ENCODE measurements at places on chromosomes 11 and 22.

GRCh38 chr11:11349106-11349825 lies 3.8 kb downstream of the CSNK2A3 start:
- no peak for DNase-seq

DNA sequence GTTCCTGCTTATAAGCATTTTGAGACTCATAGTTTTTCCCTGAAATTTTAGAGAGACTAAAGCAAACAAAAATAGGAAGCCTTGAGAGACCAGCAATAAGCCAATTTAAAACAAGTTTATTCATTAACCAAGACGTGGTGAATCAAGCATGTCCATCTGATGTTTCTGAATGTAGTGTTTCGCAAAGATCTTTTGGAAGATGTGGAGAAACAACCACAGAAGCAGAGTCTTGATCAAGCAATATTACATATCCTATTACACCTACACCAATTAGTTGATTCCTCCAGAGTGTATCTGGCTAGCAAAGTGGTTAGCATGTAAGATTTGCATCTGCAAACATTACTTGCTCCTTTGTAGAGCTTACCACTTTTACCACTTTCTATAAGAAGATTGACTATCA lies at the start of gene OVCH2:
Gene OVCH2, minus strand, starts transcription at position 101 of the 400 bp plus-strand sequence. Its CDS starts 83 bp downstream, at position 18.
- no peak for DNase-seq

- no peak for DNase-seq
Observed at GRCh38 chr11:127042445-127042844, 41.9 kb upstream of the KIRREL3 start.

DNA sequence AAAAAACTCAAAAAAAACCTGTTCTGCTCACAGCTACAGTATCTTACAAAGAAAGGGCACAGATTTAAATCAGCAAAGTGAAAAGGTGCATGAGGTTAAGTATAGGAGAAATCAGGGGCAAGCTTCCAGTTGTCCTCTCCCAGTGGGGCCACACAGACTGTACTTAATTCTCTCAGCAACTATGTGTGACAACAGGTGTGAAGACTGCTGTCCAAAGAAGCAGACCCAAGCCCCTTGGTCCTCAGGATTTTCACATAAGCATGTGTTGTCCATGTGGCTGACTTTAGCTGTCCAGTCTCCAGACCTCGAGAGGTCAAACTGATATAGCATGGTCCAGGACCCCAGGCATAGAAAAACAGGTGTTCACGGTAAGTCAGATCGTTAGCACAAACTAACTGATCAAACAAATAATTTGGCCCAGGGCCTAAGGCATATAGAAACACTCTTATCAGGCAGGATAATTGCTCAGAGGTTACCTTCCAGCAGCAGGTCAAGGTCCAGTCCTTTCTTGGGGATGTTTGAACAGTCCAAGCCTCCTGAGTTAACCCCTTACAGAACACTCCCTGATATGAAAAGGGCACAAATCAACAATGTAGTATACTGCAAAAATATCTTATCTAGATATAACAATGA lies 21.1 kb upstream of the CSTF3 start:
- DNase-seq: no peak

DNA sequence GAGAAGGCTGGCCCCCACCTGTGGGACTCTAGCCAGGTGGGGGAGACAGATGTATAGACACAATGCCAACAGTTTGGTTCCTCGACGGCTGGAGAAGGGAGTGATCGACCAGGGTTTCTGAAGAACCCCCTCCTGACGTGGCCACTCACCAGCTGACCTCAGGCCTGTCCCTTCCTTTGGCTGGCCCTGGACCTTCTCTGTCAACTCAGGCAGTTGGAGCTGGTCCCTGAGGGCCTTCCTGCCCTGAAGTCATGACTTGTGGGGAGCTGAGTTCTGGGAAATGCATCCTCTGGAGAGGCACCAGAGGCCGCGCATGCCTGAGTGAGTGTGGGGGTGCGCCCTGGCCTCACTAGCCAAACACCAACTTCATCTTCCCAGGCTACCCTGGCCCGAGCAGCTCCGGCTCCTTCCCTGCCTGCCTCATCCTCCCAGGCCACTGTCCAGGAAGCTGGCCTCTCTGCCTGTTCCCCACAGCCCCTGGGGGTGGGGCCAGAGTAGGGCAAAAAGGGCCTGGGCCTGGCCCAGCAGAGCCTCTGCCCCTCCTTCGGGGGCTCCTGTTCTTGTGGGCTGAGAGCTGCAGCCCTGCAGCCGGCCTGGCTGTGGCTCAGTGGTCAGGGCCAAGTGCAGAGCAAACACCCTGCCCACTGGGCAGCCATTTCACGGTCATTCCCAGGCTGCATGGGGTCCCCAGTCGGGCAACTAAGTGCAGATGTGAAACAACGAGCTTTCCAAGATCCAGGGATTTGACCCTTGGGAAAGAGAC lies 23.6 kb downstream of the TXN2 start:
- no peak for DNase-seq

GRCh38 chr22:25762147-25762546 lies 20.2 kb downstream of the MYO18B start:
- no peak for DNase-seq

GRCh38 chr11:120554766-120555432 lies 43.4 kb downstream of the GRIK4 start:
- no peak for DNase-seq

- no peak for DNase-seq
Observed at GRCh38 chr11:102921587-102922220, 33.8 kb downstream of the MMP13 start.

GRCh38 chr11:113263458-113264259 lies 50.7 kb upstream of the TTC12 start:
- DNase-seq: no peak

- no peak for DNase-seq
Observed at GRCh38 chr22:43293655-43294392, 49.3 kb downstream of the SCUBE1 start.

GRCh38 chr11:6660712-6661111 lies 5.1 kb upstream of the DCHS1 start:
- no peak for DNase-seq

- DNase-seq: no peak
Observed at GRCh38 chr22:30175690-30176288, 70.8 kb downstream of the LIF start.

GRCh38 chr11:11073996-11074395 lies 216.1 kb upstream of the ZBED5 start:
- no peak for DNase-seq

DNA sequence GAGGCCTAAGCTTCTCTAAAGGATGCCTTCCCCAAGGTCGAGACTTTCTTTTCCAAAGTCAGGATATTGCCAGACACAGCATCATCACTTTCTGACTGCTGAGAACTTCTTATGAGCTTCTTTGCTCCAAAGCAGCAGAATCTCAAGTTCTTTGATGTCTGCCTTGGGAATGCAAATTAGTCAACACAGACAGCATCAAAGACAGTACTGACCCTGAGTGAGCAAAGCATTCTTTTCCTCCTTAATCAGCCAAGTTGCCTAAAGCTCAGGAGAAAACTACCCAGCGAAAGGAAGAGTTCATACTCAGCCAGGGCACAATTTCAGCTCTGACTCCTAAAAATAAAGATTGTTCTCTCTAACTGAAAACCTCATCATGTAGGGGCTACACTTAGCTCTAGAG lies 98.0 kb downstream of the SLC36A4 start:
- no peak for DNase-seq

DNA sequence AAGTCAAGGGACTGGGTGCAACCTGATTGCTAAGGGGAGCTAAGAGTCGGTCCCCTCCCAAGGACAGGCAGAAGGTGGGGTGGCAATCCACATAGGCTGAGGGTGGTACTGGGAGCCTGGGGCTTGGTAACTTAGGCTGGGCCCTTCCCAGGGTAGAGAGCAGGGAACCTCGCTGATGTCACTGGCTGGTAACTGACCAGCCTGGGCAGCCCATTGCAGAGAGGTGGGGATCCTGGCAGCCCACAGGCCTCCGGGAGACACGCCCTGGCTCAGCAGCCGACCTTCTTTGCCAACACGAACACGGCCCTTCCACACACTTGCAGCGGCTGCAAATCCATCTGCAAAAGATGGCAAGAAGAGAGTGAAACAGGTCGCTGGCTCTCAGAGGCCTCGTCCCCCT lies 25.4 kb downstream of the A4GALT start:
- no peak for DNase-seq

DNA sequence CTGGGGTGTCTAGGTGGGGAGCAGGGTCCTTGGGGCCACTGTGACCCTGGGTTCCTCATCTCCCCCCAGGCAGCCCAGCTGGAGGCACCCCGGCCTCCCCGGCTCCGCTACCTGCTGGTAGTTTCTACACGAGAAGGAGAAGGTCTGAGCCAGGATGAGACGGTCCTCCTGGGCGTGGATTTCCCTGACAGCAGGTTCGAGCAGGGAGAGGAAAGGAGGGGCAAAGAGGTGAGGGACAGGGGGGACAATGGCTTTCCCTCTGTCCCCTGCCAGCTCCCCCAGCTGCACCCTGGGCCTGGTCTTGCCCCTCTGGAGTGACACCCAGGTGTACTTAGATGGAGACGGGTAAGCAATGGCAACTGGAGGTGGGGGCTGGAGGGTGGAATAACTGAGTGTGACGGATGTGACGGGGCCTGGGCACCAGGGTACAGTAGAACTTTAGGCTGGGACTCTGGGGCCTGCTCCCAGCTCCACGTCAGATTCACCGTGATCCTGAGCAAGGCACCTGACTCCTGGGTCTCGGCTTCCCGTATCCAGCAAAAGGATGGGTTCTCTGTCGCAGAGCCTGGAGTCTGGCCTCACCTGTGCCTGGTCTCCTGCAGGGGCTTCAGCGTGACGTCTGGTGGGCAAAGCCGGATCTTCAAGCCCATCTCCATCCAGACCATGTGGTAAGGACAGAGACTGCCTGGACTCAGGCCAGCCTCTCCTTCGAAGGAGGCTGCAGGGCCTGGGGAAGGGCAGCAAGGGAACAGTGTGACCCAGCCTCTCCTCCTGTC lies 3.6 kb downstream of the SSH3 start:
- no peak for DNase-seq

- DNase-seq: no peak
Observed at GRCh38 chr11:63710476-63711217, 29.3 kb downstream of the RTN3 start.

- DNase-seq: no peak
Observed at GRCh38 chr11:73159297-73159696, 17.2 kb upstream of the FCHSD2 start.

DNA sequence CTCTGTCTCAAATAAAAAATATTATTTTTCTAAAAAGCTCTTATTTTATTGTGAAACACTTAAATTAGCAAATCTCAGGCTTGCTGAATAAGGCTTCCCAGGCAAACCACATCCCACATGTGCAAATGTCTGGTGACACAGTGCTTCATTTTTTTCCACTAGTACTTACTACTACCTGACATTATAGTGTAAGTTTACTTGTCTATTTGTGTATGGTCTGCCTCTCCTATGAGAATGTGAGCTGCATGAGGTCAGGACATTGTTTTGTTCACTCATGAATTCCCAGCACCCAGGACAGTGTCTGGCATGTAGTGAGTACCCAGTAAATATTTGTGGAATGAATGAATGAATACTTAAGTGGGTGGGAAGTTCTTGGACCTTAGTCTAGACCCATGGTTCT lies 103.1 kb downstream of the PTPRJ start:
- no peak for DNase-seq

DNA sequence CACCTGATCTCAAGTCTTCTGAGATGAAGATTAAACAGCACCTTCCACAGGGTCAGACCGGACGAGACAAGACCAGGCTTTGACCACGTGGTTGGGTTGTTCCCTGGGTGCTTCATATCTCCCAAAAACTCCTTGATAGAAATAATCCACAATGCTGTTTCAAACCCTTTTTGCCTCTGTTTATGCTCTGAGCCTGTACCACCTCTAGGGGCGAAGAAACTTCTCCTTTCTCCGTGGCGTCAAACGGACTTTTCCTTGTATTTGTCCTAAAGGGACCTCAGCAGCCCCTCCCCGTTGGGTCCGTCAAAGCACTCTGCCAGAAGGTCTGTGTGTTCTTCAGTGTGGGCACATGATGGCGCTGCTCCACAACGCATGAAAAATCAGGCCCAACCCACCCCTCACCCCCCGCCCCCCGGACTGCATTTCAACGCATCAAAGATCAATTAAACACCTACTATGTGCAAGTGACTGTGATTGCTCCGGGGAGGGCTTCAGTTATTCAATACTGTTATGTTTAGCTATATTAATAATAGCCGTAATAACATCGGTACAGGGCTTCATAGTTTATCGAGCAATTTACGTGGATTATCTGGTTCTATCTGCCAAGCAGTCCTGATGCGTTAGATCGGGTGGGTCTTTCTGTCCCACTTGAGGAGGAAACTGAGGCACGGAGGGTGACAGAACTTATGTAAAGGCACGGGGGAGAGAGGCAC lies 17.3 kb upstream of the EIF3D start:
- DNase-seq: peak; percentile 38

DNA sequence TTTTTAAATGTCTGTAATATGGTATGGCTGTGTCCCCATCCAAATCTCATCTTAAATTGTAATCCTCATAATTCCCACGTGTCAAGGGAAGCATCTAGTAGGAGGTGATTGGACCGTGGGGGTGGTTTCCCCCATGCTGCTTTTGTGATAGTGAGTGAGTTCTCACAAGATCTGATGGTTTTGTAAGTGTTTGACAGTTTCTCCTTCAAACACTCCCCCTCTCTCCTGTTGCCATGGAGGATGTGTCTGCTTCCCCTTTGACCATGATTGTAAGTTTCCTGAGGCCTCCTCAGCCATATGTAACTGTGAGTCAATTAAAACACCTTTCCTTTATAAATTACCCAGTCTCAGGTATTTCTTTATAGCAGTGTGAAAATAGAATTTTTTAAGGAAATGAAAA lies 31.1 kb upstream of the CD44 start:
- no peak for DNase-seq
